HS-27A (cell line): ENCODE measurements at places on chromosomes 3 and 15.

GRCh38 chr15:45456212-45457106 is 66.1 kb downstream of the SLC30A4 start:
- peak; percentile 94 for DNase-seq

DNA sequence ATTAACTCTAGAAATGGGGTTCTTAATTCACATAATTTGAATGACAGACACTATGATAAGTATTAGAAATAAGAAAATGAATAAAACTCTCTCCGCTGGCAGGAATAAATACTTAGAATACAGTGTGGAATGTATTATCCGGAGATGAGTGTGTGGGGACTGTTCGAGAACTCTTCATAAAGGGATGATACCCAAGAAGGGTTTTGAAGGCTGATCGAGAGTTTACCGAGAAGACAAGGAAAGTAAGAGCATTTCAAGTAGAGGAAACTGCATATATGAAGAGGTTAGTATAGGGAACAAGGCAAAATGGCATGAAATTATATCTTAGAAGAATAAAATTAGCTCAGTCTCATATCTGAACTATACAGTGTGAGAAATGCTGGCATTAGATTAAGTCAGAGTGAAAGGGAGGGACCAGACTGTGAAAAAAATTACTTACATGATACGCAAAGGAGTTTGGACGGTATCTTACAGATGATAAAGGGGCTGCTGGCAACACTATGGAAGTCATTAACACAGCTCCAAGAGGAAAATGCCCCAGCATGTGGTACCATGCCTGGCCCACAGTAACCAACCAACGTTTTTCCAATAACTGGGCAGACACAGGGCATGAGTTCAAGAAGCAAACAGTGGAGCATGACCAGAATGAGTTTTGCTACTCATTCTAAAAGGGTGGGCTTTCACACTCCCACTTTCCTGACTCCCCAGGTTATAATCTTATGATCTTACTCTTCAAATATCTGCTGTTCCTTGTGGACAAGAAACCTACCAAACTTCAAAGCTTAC is 6.5 kb downstream of the DCBLD2 start:
- no peak for DNase-seq

DNA sequence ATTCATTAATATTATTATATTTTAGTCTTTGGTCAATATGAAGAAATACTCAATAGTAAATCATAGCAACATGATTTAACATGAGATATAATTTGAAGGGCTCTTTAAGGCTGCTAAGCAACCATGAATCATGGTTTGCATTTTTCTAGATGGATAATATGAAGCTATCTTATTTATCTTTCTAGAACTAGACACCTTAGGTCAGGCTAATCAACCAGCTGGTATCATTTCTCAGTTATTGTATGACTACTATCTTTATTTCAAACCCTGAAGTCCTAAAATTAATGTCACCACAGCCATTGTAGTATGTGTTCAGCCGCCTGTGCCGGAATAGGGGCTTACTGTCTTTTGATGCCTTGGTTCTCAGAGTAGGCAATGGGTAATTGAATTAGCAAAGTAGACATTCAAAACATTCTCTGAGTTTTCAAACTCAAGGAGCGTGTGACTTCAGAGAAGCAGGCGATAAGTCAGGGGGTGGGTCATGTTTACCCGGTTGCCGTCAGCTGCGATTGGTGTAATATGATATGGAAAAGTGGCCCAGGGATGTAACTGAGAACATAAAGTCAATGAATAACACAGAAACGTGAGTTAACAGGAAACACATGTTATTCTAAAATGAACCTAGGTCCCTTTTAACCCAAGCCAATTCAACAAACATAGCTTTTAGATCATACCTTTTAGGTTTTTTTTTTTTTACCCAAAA is 93.4 kb upstream of the CTDSPL start:
- no peak for DNase-seq

DNA sequence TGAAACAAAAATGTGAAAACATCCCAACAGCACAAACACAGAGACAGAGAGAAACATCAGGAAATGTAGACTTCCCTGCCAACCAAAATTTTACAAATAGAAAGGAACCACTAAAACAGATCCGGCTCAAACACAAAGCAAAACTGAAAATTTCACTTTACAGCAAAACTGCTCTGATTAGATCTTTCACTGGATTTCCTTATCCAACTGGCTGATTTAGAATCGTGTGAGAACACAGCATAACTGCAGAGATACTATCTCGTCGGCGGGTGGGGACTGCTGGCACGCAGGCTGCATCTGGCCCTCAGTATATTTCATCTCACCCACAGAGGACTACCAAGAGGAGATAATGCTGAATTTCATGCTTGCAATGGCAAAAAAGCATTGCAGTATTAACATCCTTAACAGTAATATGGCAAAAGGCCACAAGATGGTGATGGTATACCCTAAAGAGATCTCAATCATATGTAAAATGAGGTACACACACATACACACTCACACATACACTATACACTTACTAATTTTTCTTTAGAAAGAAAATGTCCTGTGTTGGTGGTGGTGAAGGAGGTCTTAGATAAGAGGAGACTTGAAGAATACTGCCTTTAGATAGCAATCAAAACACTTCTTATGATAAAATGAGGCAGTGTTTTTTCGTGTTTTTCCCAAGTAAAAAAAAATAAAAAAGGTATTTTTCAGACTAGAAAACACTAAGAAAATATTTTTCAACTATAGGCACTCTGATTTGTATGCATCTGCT is 10.6 kb upstream of the LEO1 start:
- DNase-seq, result peak; percentile 52

DNA sequence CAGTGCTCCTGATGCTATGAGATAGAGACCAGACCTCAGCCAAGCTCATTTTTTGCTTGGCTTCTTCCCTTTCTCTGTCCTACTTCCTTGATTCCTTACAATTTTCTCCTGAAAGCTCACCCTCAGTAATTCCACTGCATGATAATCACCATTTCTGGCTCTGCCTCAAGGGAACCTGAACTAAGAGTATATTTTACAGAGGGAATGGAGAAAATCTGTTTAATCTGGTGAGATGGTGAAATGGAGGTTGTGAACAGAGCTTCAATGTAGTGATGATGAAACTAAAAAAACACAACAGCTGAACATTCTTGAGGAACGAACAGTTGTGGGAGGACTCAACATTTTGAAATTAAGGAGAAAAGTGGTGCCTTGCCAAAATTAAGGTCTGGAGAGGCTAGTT is 16.3 kb downstream of the HHLA2 start:
- DNase-seq, result no peak

- no peak for DNase-seq
Measured at GRCh38 chr15:97652700-97653167, 307.8 kb upstream of the ARRDC4 start.

GRCh38 chr3:43863966-43864933 is 173.5 kb downstream of the ABHD5 start:
- no peak for DNase-seq

- DNase-seq, result no peak
Measured at GRCh38 chr3:11494131-11494916, 149.4 kb downstream of the VGLL4 start.

- DNase-seq, result no peak
Measured at GRCh38 chr15:52440414-52440813, 88.3 kb downstream of the MYO5A start.

- DNase-seq, result no peak
Measured at GRCh38 chr3:150165396-150166094, 194.8 kb upstream of the PFN2 start.

DNA sequence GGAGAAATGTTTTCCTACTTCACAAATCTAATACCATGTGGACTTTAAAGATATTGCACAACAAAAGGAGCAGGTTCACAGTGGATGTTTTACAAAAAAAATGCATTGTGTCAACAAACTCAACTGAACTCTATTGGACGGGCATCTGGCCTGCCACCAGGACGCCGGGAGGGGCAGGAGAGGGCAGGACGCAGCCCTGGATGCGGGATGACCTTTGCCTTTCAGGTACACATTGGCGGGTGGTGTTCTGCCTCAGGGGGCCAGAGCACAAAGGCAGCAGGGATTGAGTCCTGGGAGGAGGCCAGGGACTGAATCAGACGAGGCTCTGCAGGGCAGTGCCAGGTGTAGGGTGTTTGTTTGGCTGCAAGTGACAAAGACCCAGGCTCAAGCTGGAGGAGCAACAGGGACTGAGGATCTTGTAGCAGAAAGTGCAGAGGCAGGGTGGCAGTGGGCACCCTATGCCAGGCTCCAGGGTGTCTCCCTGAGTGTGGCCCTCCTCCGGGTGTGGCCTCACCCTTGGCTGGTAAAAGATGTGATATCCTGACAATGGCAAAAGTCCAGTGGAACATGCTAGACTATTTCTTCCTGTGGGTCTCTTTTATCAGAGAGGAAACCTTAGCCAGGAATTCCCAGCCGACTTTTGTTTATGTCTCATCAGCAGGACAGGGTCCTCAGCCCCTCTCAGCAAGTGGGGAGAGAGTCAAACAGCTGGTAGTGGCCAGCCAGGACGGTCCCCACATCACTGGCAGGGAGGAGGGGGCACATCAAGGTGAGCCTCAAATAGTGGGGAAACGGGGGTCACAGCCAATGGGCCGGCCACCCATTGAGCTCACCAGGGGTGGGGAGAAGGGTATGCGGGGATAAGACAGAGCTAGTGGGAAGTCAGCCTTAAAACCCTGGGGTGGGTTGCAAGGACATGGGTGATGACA is 29.7 kb upstream of the KLF13 start:
- no peak for DNase-seq

DNA sequence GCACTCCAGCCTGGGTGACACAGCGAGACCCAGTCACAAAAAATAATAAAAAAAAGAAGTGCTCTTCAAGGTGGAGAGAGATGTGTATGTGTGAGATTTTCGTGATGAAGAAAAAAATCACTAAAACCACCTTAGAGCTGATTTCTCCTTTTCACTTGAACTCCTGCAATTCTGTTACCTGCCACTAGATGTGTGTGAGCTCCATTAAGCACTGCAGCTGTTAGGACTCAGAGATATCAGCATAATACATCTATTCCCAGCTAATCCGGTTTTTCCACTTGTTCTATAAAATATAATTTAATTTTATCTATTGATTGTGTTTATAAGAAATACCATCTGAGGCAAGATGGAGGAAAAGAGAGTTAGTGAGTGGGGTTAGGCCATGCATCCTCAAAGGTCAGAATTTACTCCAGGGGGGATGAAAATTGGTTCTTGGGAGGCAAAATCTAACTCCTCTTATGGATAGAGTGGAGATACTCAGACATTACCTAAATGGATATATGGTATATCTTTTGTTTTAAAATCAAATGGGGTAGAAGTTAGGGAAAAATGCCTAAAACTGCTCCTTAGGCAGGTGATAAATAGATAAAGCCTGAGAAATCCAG is 152.7 kb downstream of the IL20RB start:
- no peak for DNase-seq

- DNase-seq, result peak; percentile 38
Measured at GRCh38 chr15:68818769-68819494, 1.8 kb downstream of the ANP32A start.

- DNase-seq, result no peak
Measured at GRCh38 chr3:40661284-40661683, 136.5 kb downstream of the ZNF621 start.

GRCh38 chr3:149432149-149432548 is 42.3 kb upstream of the TM4SF4 start:
- DNase-seq, result no peak
